Mesothelial cell of epicardium (in vitro differentiated cells): ENCODE measurements at places on chromosomes 7 and 10.

GRCh38 chr7:146449625-146450024 lies 333.0 kb downstream of the CNTNAP2 start:
- no peak for DNase-seq

- no peak for DNase-seq
These were observed 143.8 kb upstream of the CELF2 start for GRCh38 chr10:10873915-10874314.

DNA sequence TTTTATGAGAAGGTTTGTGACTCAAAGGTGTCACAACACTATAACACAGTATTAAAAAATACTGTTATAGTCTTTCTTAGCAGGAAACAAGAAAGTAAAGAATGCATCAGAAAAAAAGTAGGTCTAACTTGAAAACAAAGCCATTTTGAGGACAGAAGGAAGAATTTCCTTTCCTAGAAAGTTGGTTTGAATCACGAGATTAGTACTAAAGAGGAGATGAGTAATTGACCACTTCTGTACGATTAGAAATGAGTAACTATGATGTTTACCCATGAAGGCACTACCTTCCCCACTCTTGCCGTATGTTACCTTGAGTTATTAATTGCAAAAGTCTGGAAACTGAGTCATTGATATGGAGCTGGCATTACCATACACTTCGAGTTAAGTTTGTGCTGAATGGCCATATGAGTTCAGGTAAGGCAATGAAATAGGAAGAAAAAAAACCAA lies 65.2 kb downstream of the FAM185A start:
- no peak for DNase-seq

- no peak for DNase-seq
These were observed 933.3 kb downstream of the XPNPEP1 start for GRCh38 chr10:108989976-108990375.

DNA sequence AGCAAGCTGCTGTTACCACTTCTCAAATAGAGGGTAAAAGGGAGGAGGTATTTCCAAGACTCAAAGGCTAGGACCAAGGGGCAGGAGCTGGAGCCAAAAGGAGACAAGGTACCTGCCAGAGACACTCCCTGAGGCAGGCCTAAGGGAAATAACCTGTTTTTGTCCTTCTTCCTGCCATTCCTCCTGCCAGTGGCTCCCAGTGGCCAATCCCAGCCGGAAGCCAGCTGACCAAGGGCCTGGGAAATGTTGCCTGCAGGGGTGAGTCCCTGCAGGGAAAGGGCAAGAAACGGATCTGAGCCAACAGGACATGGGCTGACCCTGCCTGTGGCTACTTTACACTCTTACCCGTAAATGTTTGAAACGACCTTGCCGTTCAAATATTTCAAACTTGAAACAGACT lies 3.5 kb downstream of the CYTH3 start:
- no peak for DNase-seq

GRCh38 chr10:34780818-34781380 lies 34.2 kb downstream of the PARD3 start:
- no peak for DNase-seq
